Caudate nucleus (tissue), 63 donors: ENCODE measurements at places on chromosomes 4 and X.

- peak; percentile 5 for DNase-seq
Observed at GRCh38 chrX:40062525-40063155, 35.1 kb downstream of the BCOR start.

DNA sequence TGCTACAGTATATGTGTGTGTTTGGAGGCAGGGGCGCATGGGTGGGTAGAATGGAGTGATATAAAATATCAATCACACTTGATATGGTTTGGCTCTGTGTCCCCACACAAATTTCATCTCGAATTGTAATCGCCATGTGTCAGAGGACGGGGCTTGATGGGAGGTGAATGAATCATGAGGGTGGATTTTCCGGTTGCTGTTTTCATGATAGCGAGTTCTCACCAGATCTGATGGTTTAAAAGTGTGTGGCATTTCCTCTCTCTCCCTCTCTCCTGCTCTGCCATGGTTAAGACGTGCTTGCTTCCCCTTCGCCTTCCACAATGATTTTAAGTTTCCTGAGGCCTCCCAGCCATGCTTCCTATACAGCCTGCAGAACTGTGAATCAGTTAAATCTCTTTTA lies 14.8 kb downstream of the SOWAHB start:
- no peak for DNase-seq

DNA sequence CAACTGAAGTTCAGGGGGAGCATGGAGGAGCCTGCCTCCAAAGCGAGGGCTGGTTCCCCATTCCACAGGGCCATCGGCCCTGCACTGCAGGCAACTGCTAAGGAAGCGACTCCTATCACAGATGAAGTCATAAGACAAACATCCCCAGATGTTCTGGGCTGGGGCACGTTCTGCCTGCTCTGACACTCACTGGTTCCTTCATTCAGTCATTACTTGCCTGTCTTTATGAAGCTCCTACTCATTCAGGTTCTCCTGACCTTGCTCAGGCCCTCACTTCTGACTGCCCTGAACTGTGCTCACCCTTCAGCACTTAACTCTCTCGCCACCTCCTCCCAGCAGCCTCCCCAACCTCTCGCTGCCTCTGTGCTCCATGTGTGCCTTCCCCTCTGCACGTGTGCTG lies 2.5 kb upstream of the SLC2A9 start:
- DNase-seq, result no peak

GRCh38 chr4:82584931-82585330 lies 23.1 kb upstream of the TMEM150C start:
- no peak for DNase-seq

DNA sequence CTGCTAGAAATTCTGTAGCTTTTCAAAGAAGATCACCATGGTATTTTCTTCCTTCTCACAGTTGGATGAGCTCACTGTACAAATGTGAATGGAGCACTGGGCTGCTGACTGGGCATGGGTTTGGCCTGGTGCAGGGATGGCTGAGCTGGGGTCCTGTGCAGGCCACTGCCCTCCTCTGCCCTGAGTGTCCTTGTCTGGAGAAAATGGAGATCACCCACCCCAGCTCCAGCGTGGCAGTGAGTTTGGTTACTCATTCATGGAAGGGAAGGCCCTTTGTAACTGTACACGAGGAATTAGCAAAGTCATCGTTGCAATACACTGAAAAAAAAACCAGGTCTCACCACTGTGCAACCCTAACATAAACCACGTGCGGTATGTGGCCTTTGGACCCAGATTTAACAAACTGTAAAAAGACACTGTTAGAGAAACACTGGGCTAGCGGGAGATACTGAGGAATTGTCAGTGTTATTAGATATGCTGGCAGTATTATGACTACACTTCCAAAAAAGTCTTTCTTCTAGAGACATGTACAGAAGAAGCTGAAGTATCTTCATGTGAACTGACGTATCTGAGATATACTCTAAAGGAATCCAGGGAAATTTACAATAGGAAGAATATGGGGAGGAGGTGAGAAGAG lies 16.1 kb upstream of the TBC1D14 start:
- no peak for DNase-seq

- no peak for DNase-seq
Observed at GRCh38 chrX:47168495-47169073, 23.6 kb downstream of the RBM10 start.

- no peak for DNase-seq
Observed at GRCh38 chr4:123110685-123111084, 188.3 kb upstream of the NUDT6 start.

DNA sequence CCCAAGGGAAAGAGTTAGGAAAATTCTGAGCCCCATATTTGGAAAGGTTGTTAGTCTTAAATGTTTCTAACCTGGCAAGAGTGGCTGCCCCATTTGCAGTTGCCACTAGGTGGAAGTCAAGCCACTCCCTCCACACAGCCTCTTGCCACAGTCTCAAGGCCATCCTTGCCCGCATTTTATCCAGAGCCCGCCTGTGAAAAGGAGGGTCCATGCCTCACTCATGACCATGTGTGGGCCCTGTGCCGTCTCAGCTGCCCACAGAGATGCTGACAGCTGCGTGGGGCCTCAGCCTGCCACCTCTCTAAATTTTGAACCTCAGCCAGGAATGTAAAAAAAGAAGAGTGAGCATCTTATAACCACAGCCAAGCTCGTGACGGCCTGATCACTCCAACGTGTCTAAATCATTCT lies 201.5 kb upstream of the FAM241A start:
- no peak for DNase-seq

DNA sequence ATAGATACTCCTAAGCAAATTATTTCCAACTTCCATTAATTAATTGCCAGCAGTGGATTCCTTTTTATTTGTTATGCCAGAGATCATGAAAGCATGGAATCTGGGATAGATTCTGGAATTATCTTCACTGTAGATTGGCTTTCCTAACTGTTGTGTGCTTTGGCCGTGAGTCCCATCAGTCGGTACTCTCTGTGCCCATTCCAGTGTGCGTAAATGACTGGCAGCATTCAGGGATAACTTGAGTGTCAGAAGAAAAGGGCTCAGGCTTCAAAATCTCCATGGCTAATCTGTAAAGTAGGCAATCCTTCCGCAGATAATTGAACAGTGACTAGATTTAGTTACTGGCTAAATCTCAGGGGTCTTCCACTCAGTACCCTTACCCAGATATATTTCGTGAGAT lies 76.8 kb upstream of the TMEM164 start:
- DNase-seq, result no peak

DNA sequence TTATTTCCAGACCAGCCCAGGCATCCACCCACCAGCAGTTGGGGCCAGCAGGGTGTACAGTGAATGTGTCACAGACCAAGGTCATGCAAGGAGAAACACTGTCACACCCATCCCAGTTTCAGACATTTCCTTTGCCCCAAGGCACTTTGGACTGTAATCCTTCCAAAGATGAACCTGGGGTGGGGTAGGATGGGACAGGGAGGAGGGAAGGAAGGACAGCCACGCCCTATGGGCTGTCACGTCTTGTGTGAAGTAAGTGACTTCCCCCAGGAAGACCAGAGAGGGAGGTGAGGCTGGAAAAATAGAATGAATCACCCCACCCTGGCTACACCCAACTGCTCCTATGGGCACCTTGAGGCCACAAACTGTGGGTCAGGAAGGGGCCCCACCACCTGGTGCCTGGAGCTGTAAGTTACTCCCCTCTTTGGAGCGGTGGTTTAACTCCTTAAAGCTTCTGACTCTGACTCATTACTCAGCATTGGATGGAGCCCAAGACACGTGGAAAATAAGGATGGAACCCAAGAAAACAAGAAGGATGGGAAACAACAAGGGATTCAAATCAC lies 349.9 kb upstream of the KLF3 start:
- no peak for DNase-seq

DNA sequence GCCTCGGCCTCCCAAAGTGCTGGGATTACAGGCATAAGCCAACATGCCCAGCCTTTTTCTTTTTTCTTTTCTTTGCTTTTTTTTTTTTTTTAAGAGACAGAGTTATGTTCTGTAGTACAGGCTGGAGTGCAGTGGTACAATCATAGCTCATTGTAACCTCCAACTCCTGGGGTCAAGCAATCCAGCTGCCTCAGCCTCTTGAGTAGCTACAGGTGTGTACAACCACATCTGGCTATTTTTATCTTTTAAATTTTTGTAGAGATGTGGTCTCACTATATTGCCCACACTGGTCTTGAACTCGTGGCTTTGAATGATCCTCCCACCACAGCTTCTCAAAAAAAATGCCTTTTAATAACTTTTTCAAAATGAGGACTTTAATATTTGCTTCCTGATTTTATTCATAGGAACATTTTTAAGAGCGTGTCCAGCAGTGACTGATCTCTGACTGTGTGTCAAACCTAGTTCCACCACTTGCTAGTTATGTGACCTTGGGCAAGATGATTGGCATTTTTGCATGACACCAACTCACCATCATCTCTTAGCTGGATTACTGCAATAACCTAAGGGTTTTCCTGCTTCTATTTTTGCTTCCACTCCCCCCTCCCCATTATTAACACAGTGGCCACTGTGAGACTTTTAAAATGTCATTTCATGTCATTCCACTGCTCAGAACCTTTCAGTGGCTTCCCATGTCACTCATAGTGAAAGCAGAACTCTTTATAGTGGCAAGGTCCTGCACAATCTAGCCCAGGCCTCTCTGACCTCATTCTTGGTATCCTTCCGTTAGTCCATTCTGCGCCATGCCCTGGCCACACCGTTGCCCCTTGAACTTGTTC lies 4.5 kb upstream of the TNIP3 start:
- DNase-seq, result no peak

GRCh38 chr4:3531318-3531878 lies 824 bp downstream of the LRPAP1 start:
- no peak for DNase-seq

- DNase-seq, result no peak
Observed at GRCh38 chr4:152273343-152273742, 262.5 kb downstream of the FBXW7 start.

DNA sequence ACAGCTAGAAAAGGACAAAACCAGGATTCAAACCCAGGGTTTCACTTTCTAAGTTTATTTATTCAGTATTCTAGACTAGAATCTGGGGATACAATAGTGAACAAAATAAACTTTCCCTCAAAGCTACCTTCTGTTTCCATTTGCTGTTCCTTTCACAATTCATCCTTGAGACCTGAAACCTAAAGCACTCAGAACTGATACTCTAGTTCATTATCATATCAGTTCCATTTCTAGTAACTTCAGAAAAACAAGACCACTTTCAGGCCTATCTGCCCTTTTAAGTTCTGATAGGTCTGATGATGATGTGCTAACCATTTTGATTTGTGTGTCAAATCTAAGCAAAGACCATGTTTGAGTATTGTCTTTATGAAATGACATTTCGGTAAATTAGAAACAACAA lies 7.8 kb upstream of the XK start:
- DNase-seq, result no peak

GRCh38 chrX:136710325-136710951 lies 62.5 kb downstream of the CD40LG start:
- DNase-seq, result no peak

- DNase-seq, result no peak
Observed at GRCh38 chr4:151905197-151905596, 144.4 kb upstream of the GATB start.

DNA sequence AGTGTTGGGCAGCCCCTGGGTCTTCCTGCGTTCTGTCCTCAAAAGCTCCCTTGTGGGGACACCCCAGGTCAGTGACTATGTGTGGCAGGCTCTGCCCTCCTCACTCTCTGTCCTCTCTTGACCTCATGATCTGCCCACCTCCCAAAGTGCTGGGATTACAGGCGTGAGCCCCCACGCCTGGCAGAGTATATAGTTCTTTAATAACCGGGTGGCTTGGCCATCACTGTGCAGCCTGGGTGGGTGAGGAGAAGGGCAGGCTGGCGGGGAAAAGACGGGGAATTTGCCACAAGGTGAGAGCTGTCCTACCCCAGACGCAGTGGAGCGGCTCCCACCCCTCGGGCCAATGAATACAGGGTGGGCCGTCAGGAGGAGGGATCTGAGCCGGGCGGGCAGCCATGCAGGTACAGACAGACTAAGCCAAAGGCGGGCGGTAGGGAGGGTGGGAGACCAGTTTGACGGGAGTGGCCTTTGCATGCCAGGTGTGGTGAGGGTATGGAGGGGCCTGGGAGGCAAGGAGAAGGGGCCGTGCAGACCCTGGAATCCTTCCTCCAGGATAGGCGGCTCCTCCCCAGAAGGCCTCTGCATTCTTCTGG lies 2.5 kb downstream of the SH3BP2 start:
- no peak for DNase-seq

DNA sequence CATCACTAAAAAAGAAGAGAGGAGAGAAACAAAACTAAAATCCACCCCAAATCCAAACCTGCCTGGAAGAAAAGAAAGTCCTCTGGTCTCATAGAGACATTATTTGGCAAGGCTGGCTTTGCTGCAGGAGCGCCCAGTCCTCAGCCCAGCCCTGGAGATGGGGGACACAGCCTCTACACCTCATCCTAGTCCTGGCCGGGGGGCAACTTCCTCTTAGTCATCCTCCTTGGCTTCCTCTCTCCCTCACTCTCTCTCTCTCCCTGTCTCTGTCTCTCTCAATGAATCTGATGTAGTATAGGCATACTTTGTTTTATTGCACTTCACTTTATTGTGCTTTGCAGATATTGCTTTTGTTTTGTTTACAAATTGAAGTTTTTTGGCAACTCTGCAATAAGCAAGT lies 55.8 kb upstream of the MAGEB10 start:
- no peak for DNase-seq

DNA sequence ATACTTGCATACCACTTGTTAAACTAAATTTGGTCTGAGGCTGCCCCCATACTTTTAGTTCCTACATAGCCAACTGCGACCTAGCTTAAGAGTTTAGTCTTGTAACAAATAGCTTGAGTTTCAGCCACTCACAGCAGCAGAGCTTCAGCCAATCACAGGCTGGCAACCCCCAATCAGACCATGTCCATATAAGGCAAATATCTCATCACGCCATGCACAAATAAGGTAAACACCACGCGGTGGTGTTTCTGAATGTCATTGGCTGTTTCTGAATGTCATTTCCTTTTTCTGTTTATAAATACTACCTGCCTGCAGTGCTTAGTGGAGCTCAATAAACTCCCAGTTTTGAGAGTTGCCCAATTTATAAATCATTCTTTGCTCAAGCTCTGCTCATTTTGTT lies 143.1 kb upstream of the MAD2L1 start:
- DNase-seq, result no peak

- no peak for DNase-seq
Observed at GRCh38 chr4:158664806-158665205, 6.9 kb downstream of the C4orf46 start.

GRCh38 chrX:19057856-19058255 lies 64.4 kb downstream of the ADGRG2 start:
- no peak for DNase-seq
